SW 1271 (cell line): ENCODE measurements at places on chromosomes 13 and 19.

GRCh38 chr19:46608581-46609345 lies 7.6 kb downstream of the CALM3 start:
- no peak for DNase-seq

DNA sequence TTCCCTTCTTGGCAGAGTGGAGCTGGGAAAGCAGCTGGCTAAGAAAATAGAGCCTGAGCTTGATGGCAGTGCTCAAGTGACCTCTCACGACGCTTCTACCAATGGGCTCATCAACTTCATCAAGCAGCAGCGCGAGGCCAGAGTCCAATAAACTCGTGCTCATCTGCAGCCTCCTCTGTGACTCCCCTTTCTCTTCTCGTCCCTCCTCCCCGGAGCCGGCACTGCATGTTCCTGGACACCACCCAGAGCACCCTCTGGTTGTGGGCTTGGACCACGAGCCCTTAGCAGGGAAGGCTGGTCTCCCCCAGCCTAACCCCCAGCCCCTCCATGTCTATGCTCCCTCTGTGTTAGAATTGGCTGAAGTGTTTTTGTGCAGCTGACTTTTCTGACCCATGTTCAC lies 4.3 kb upstream of the PDCD2L start:
- no peak for DNase-seq

DNA sequence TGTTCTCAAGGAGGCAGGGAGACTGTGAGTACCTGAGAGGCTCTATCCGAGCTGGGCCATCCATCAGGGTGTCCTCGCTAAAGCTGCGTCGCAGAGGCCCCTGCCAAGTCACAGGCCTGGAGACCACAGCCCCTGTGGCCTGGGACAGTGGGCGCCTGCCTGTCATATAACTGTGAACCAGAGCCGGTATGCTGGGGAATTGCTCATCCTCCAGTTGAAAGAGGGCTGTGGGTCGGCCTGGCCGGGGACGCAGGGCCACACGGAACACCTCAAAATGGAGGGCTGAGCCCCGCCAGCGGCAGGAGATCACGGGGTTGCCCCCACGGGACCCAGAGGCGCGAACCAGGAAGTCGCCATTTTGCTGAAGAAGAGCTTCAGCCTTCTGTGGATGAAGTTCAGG lies 6.6 kb downstream of the SH2D3A start:
- no peak for DNase-seq

GRCh38 chr13:33194820-33195692 lies 90.5 kb downstream of the STARD13 start:
- peak; percentile 27 for DNase-seq

DNA sequence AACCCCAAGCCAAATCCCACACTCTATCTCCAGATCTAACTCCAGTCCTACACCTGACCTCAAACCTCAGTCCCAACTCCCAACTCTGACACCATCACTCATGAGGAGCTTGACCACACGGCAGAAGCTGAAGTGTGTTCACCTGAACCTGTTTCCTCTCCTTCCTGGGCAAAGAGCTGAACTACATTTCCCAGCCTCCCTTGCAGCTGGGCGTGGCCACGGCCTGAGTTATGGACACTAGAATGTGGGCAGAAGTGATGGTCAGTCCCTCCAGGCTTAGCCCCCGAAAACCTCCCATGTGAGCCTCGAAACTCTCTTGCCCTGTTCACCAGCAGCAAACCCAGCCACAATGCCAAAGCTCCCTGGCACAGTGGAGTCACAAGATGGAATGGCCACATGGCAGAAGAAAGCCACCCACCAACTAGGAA lies 19.5 kb upstream of the MEIS3 start:
- no peak for DNase-seq

- no peak for DNase-seq
These were observed 93.3 kb upstream of the USP29 start for GRCh38 chr19:57026476-57026875.

- no peak for DNase-seq
These were observed 522.0 kb upstream of the KLHL1 start for GRCh38 chr13:70630247-70630646.

DNA sequence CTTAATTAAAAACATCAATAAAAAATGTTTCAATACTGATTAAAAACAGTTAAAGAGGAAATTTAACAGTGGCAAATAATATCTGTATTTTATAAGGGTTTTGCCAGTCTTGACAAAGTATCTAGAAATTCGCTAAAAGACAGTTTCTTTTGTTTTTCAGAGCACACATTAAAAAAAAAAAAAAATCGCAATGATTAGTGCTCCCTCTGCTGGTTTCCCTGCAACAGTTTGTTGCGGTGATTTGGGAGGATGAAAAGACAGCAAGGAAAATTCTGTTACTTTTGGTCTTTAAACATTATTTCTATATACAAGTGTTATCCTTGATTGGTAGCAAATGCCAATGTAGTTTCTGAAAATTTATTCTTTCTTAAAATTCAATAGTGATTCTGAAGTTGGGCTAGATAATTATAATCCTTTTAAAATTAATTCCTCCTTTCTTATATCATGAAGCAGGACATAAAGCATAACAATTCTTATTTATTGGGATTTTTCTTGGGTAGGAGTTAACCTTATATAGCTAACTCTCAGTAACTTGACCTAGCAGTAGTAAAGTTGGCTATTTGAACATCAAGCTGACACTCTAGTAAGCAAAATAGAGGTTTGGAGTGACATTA lies 23.1 kb upstream of the SPRY2 start:
- peak; percentile 22 for DNase-seq

GRCh38 chr13:93296584-93296983 lies 70.0 kb downstream of the GPC6 start:
- no peak for DNase-seq

- no peak for DNase-seq
These were observed 18.7 kb upstream of the CRYL1 start for GRCh38 chr13:20544201-20544923.
